ENCODE measurements at places on chromosomes 1 and 21.

DNA sequence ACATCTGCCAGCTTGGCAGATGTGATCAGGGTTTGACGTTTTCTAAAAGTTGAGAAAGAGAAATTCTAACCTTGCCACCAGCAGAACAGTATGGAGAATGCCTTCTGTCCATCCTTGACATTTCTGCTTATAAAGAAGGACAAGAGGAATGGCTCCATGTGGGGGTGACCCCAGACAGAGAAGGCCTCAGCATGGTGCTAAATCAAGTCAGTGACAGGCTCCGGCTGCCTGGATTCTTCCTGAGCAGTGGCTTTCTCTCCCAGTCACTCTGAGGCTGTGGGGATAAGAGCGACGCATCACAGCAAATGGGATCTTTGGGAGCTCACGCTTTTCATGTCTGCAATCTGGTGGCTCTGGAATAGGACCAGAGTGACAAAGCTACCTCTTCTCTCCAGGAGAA lies 640.2 kb upstream of the CAMK1G start:
- DNase-seq, result no peak

DNA sequence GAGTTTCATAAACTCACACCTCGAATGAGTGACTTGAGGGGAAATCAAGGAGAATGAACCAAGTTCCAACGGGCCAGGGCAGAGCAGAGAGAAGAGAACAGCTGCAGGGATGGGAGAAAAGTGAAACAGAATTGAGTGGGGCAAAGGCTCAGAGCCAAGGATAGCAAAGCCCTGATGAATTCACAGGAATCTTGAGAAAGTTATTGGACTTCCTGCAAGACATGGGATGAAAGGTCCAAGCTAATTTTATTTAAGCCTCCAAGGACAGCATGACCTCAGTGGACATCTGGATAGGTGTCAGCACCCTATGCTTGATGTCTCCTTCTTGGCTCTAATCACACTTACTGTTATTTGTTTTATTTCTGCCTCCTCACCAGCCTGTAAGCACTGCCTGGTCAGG lies 43.0 kb upstream of the RAVER2 start:
- DNase-seq, result no peak

DNA sequence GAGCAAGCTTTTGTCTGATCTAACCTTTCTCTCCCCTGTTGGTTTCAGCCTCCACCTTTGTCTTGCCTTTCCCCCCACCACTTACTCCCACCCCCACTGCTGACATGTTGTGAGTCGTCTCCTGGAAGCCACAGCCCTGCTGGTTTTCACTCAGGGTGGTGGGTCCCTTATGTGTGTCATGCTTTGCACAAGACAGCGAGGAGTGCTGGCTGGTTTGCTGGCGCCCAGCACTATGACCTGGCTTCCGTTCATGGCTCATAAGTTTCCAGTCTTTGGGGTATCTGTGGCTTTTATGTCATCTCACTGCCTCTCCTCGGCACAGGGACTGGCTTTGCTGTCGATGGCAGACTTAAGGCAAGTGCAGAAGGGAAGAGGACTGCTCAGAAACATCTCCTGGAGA lies 177.7 kb downstream of the KIF26B start:
- DNase-seq, result no peak

- DNase-seq, result no peak
Observed at GRCh38 chr1:209335178-209335577, 248.3 kb upstream of the CAMK1G start.

GRCh38 chr1:11188858-11189451 lies at the start of gene ANGPTL7:
Gene ANGPTL7 (plus strand): TSS chr1:11189355. CDS start chr1:11189580, 225 bp downstream.
- no peak for DNase-seq

DNA sequence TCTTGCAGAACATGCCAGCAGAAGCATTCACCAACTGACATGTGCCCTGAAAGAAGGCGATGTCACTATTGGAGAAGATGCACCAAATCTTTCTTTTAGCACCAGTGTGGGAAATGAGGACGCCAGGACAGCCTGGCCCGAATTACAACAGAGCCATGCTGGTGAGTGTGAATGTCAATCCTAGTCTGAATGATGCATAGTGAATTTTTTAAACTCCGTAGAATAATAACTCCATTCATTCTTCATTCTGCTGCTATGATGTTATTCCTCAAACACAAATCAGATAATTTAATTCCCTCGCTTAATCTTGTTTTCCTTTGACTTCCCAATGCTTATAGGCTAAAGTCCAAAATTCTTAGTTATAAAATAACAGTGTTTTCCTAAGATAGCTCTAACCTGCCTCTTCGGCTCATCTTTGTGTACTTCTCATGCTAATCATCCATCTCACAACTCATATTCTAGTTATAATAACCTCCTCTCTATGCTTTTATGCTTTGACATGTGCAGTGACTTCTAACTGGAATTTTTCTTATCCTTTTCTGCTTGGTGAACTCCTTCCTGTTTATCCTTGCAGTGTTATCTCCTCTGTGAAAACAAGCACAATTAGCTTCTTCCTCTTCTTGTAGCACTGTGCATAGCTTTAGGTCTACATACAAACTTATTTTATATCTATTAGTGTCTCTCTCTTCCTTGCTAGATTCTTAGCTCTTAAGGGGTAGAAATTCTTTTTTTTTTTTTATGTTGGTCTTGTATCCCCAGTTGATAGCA lies 14.4 kb downstream of the SDCCAG8 start:
- no peak for DNase-seq

GRCh38 chr1:228074954-228075730 lies 7.4 kb upstream of the ARF1 start:
- no peak for DNase-seq

DNA sequence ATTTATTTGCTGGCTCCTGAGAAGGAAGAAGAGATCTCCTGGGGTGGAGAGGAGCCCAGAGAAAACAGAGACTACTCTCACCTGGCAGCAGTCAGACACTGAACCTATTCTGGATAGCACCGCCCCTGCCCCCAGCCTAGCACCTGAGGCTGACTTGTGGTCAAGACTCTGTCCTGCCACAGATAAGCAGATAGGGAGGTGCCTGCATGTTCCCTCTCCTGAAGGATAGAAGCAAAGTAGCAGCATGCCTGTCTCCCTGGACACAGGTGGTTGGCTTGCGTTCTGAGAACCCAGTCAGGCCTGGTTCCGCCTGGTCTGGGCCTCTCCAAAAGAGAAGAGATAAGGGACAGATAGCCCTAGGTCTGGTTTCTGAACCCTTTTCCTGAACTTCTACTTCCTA lies 1.3 kb upstream of the EFNA3 start:
- DNase-seq, result no peak

GRCh38 chr1:155993595-155993994 lies 15.2 kb upstream of the ARHGEF2 start:
- no peak for DNase-seq

Data from activated CD8-positive, alpha-beta memory T cell treated with anti-CD3 and anti-CD28 coated beads for 1 hour (primary cell).